ENCODE measurements at places on chromosomes 2 and 18.

- DNase-seq = no peak
Measured at GRCh38 chr2:212109792-212110680, 428.6 kb downstream of the ERBB4 start.

DNA sequence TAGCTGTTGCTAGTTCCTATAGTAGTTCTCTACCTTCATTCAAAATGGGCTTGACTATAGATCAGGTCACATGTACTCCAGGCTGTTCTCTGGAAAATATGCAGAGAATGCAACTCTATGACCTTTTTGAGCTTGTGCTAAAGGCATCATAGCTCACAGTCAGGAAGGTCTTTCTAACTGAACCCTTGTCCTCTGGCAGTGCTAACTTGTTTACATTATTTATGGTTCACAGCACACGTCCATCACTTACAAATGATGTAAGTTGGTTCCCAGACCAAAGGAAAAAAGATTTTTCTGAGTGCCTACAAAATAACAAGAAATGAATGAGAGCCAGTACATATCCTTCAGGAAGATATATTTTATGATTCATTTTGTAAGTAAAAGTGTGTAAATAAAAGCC is 236.1 kb downstream of the GCA start:
- peak; percentile 52 for DNase-seq

GRCh38 chr18:53947092-53947640 is 277.3 kb downstream of the MBD2 start:
- DNase-seq = peak; percentile 6

- no peak for DNase-seq
Measured at GRCh38 chr2:16050908-16051489, 110.6 kb downstream of the MYCN start.

- DNase-seq = no peak
Measured at GRCh38 chr2:180519276-180519675, 461.1 kb upstream of the UBE2E3 start.

GRCh38 chr2:195521589-195521988 is 135.4 kb upstream of the SLC39A10 start:
- DNase-seq = no peak

- no peak for DNase-seq
Measured at GRCh38 chr18:12658426-12659138, 675 bp upstream of the SPIRE1 start.

DNA sequence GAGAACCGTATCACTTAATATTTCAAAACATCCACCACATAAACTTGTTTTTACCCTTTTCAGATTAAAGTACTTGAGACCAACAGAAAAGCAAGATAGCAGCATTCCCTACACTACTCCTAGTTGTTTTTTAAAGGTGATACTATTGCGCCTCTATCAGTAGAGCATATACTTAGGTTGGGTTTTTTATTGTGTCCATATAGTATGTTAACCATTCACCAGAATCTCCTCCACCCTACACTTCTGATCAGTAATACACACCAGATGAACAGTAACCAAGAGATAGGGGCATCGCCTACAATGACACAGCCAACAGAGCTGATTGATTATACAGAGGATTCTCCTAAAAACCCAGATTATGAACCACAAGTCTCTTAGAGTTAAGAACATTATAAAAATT is 70.1 kb upstream of the ZNF385B start:
- DNase-seq = no peak

- no peak for DNase-seq
Measured at GRCh38 chr2:177754492-177754873, 318.1 kb downstream of the PDE11A start.

- DNase-seq = no peak
Measured at GRCh38 chr18:13258921-13259320, 40.4 kb downstream of the LDLRAD4 start.

- no peak for DNase-seq
Measured at GRCh38 chr2:42793334-42794270, 1.2 kb upstream of the HAAO start.

- DNase-seq = no peak
Measured at GRCh38 chr2:66463206-66463755, 28.4 kb downstream of the MEIS1 start.

DNA sequence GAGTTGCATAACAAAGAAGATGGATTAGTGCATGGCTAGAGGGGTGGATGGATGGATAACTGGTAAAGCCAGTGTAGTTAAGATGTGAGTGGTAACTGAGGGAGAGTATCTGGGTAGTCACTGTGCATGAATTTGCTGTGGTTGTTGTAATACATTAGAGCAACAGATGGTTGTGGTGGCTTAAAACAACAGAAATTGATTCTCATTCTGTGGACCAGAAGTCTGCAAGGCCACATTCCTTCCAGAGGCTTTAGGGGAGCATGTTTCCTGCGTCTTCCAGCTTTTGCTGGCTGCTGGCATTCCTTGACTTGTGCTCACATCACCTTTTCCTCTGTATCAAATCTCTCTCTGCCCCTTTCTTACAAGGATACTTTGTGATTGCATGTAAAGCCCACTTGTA is 155.4 kb downstream of the ASB1 start:
- DNase-seq = no peak

GRCh38 chr2:151350579-151351195 is 6.7 kb upstream of the TNFAIP6 start:
- no peak for DNase-seq

DNA sequence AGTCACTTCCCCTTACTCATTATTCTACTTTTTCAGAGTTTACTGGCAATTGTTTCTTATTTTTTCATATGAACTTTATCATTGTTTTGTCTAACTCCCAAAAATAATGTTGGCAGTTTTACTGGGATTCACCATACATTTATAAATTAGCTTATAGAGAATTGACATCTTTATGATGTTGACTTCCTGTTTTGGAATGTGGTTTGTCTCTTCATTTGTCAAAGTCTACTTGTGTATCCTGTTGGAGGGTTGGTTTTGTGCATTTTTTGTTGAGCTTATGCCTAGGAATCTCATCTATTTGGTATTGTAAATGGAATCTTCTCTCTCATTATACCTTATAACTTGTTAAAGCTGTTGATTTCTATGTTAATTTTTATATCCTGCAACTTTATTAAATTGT is 16.4 kb downstream of the EPC2 start:
- no peak for DNase-seq

- DNase-seq = no peak
Measured at GRCh38 chr2:75030218-75031009, 72.0 kb downstream of the POLE4 start.

- DNase-seq = no peak
Measured at GRCh38 chr2:53130441-53130943, 637.1 kb upstream of the CHAC2 start.
